Frontal cortex (tissue), 4 donors: ENCODE measurements at places on chromosomes 1 and 21. TPM values are rescaled to one million over a fixed set of nuclear protein-coding genes. Genes with fewer than 3 reads are reported as not detected.

LMX1A gene
- total RNA-seq: not detected

- no peak for DNase-seq
Measured at GRCh38 chr1:156150333-156151011, 2.9 kb upstream of the SEMA4A start.

OR2L3 gene
- 0.41 TPM for total RNA-seq

DNA sequence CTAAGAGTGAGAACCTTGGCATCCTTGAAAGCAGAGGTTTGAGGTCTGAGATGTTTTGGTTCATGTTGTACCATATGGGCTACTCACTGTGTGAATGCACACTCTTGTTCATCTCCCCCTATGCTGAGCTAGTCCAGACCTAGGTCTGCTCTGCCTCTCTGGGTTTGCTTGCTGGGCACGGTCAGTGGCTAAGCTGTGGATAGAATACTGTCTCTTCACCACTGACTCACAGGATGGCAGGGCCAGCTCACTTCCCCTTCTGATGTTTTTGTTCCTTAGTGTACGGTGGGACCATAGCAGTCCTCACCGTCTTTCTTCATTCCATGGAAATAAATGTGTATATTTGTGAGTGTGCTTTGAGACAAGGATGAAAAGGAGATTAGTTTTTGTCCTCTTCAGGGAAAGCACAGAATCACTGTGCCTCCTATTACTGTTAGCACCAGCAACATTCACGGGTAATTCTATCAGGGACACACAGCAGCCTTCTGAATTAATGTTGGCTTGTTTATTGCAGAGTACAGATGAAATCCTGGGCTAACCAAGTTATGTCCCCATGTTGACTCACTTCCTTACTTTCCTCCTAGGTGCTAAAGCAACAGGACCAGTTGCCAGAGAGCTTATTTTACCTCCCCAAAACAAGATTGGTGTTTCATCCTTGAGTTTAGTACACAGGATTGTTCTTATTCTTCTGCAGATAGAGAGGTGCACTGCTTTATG lies 56.9 kb upstream of the IVNS1ABP start:
- DNase-seq: no peak

DNA sequence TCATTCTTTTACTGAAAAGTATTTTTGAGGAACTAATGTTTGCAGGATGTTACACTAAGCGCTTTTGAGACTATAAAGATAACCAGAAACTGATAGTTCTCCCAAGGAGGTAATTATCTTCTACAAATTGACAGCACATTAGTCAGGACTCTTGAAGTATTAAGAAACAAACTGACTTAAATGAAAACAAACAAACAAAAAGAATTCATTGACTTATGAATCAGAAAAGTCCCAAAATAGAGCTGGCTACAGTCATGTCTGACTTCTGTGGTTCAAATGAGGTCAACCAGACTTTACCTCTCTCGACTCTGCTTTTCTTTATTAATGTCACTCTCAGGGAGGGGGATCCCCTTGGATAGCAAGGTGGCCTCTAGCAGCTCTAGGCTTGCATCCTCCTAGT lies 296.8 kb downstream of the TPR start:
- DNase-seq: no peak

DNA sequence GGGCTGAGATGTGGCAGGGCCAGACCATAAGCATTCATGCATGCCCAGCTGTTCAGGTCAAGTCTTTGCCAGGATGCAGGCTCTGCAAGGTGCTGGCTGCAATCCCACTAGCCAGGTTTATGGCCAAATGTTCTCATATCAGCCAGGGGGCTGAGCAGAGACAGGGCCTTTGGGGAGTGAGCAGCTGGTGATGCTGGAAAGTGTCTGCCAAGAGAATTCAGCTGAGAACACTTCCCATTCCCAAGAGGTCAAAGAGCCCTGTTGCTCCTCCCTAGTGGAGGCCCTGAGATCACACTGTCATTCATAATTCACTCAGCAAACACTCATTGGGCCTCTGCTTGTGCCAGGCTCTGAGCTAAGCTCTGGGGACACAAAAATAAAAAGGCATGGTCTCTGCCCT lies 150.3 kb downstream of the DMRTA2 start:
- no peak for DNase-seq

ZMYND12 gene
- not detected for total RNA-seq

- DNase-seq: no peak
Measured at GRCh38 chr1:58006421-58007046, 540.0 kb downstream of the OMA1 start.

DNA sequence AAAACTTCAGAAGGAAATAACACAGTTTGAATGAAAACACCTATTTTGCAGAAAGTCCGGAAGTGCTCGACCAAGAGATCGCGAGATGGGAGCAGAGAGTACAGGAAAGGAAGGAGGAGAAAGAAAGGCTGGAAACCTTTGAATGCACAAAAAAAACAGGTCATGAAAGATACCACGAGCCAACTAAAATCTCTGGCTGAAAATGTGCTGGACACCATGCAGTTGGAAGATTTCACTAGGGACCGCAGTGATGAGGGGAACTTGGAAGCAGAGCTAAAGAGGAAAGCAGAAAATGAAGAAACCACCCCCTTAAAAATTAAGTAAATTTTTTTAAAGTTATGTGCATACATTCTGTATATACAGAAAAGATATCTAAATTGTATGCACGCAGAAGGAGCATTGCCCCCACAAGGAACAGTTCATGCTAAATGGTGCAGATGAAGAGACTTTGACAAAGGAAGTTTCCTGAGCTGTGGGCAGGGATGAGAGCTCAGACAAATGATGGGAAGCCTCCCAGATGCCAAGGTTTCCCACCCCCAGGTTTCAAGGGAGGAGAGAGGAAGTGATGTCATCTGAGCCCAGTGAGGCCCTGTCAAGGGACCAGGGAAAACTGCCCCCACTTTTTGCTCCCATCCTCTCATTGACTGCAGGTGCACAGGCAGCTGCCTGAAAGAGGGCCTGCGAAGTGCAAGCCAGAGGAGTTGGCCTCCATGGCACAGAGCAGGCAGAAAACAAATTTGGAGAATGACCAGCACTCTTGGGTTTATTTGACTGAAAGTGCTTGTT lies 52.5 kb downstream of the ETS2 start:
- DNase-seq: no peak

- no peak for DNase-seq
Measured at GRCh38 chr21:43890042-43890441, 25.0 kb downstream of the AGPAT3 start.

DNA sequence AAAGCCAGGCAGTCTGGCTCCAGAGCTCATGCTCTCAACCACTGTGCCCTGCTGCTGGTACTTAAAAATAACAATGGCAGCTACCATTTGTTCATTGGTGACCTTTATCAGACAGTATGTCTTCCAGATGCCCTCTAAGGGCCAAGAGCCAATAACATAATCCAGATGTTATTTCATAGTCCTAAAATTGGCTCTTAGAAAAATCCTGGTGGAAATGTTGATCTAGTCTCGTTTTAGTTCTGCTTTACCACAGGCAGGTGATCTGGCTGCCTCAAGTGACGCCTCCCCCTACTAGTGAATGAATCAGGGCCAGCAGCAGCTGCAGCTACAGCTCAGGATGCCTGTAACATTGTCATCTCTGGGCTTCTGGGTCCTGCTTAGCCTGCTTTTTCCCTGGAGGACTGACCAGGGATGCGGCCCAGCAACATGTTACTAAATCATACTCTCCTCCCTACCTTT lies 12.6 kb upstream of the HMGN2 start:
- no peak for DNase-seq
